Activated CD4-positive, alpha-beta T cell treated with anti-CD3 and anti-CD28 coated beads, Interleukin-2, amount 50 U/mL, for 4 hours (primary cell): ENCODE measurements at places on chromosomes 4 and X.
A peak's percentile ranks its signal among the peaks of the same experiment; 100 is the strongest.

- DNase-seq, result no peak
These were observed 118.3 kb upstream of the ETNPPL start for GRCh38 chr4:108881190-108881589.

GRCh38 chr4:88616275-88617150, 24.2 kb downstream of the HERC3 start:
- DNase-seq, result no peak

DNA sequence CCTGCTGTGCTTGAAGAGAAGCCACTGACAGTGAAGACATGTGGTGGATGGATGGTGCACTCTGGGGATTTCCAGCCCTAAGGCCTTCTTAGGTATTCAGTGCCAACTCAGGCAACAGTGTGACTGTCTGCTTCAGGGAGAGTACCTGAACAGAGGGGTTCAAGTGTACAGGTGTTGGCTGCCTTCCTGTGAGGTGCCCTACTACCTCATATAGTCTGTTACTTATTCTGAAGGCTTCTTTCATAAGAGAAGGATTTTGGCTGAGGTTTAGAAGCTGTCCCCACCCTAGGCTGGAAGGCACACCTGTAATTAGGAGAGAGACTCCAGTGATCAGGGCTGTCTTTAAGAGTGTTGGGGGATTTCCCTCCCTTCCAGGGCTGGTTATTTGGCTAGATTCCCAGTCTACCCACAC, 1.8 kb downstream of the FTHL17 start:
- DNase-seq, result no peak

- no peak for DNase-seq
These were observed 869 bp upstream of the ADD1 start for GRCh38 chr4:2842687-2843262.

DNA sequence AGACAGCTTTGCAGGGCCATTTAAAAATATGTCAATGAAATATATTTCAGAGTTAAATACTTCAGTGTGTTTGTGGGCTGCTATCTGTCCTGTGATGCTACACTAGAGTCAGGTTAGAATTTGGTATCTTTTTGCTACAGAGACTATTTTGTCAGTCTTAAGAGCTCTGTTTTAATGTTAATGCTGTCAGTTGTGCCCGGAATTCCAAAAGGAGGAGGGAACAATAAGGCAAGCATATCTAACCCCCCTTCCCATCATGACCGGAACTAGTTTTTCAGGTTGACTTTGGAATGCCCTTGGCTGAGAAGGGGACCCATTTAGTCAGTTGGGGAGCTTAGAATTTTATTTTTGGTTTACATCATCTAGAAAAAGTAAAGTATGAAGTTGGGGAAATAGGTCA, 34.9 kb upstream of the SLC25A4 start:
- DNase-seq, result no peak

DNA sequence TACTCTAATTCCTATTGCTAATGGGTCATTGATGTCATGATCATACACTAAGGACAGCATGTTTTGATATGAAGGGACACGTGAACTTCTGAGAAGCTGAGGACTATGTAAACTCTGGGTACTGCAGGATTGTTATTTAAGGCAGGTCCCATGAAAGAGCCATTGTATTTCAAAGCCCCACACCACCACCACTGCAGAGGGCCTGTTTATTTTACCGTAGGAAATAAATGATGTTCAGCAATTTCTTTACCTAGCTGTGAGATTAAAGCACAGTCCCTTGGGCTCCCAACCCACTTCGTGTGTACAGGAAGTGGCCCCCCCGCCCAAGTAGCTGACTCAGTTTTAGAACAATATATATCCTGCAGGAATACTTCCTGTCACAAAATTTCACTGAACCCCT, 89.8 kb upstream of the ACSL4 start:
- DNase-seq, result no peak

GRCh38 chr4:13881892-13882291, 254.4 kb upstream of the BOD1L1 start:
- DNase-seq, result no peak

GRCh38 chr4:122577808-122578781, 42.8 kb downstream of the IL21 start:
- peak; percentile 68 for DNase-seq

DNA sequence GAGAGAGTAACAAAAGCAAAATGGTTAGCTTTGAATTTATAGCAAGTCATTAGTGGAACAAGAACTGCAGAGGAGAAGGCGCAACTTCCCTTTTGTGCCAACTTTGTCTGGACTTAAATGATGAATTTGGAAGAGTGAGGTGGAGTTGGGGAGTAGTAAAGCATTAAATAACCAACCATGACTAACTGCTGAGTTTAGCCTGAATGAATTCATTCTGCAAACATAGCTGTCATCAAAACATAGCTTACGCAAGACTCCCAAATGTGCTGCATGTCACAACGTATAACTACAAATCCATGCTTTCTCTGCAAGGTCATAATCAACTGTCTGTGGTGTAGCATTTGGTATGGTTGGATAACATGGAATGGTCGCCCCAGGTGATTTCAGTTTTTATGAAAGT, 75.9 kb upstream of the RPL34 start:
- DNase-seq, result no peak

GRCh38 chr4:10197952-10198351, 81.4 kb upstream of the WDR1 start:
- DNase-seq, result no peak

DNA sequence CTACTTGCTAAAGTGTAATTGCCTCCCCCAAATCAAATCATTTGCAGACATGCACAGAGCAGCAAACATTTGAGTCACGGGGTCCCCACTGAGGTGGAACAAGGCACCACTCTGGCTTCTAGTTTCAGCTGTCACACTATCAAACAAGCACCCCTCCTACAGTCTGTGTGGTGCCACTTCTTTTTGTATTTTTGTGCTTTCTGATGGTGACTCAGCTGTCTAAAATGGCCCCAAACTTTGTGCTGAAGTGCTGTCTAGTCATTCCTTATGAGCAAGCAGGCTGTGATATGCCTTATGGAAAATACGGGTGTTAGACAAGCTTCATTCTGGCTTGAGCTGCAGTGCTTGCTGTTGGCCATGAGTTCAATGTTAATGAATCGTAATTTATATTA, 15.4 kb downstream of the IGFBP7 start:
- no peak for DNase-seq

- DNase-seq, result no peak
These were observed 67.8 kb downstream of the FAM133A start for GRCh38 chrX:93741811-93742210.

DNA sequence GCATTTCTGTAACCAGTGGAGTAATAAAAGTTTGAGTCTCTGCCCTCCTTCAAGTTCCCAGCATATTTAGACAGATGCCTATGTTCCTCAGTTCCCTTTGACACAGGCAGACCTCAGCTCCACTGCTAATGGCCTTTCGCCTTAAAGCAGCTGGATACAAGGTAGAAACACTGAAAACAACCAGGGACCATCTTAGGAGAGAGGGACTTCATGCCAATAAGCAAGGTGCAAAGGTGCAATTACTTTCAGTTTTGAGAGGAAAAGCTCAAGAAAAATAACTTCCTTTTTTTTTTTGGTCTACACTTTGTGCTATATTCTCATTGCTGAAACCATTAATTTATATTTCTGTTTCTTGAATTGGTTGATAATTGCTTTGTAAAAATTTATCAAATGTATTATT, 781.9 kb upstream of the GALNTL6 start:
- no peak for DNase-seq

GRCh38 chr4:71648448-71648847, 135.4 kb downstream of the GC start:
- DNase-seq, result no peak

GRCh38 chrX:134177527-134177926, 59.5 kb upstream of the CCDC160 start:
- no peak for DNase-seq

DNA sequence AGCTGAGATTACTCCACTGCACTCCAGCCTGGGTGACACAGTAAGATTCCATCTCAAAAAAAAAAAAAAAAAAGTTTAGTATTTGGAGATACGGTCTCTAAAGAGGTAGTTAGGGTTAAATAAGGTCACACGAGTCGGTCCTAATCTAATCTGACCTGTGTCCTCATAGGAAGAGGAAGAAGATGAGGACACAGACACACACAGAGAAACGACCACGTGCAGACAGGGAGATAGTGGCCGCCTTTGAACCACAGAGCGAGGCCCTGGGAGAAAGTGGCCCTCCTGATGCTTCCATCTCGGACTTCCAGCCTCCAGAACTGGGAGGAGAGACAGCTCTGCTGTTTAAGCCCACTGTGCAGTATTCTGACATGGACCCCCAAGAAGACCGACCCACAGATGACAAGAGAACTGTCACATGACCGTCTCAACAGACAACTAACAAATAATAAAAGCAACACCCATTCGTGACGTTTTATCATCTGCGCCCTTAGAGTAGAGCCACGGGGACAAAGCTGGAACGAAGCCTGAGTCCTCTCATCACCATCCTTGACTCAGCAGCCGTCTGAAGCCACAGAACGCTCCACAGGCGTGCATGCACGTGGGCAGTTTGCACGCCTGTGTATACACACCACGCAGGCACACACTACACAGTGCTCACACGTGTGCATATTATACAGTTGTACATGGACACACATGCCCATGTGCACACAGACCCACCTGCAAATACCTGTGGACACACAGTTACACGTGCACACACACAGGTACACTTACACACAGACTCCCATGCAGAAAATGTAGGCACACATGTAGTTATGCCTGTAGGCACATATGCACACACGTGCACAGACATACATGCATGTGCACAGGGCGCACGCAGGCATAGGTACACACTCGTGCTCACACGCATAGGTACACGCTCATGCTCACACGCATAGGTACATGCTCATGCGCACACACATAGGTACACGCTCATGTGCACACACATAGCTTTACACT, 51.7 kb downstream of the FAM53A start:
- no peak for DNase-seq

DNA sequence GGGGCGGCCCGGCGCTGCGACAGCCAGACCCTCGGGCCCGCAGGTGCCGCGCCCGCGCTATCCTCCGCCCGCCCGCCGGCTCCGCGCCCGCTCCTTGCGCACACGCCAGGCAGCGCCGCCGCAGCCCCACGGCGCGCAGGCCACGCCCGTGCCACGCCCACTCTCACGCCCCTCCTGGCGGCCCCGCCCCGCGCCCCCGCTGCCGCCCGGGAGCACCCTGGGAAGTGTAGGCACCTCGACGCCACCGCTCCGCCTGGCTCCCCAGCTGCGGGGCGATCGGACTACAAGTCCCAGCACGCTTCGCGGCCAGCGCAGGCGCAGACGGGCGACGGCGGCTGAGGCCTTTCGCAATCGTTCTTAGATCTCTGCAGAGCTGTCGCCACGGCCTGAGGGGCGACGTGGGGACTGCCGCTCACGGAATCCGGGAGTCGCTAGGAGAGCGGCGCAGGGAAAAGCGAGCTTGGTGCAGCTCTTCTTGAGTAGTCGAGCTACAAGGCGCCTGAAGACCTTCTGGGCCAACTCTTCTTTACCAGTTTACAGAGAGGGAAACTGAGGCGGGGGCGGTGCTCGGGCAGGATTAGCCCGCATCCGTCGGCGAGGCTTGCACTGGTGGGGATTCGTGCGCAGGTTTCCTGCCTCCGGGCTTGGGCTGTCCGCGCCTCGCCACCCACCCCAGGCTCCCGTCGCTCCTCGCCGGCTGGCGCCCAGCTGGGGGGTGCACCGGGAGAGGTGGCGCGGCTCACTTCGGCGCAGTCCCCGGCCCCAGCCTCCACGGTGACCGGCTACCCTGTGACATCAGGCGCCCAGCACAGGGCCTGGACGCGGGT, at the start of gene ABLIM2:
Gene ABLIM2 (minus strand): TSS at position 104 of the 827 bp plus-strand sequence. CDS start 124 bp downstream, outside the sequence.
- DNase-seq, result peak; percentile 98

DNA sequence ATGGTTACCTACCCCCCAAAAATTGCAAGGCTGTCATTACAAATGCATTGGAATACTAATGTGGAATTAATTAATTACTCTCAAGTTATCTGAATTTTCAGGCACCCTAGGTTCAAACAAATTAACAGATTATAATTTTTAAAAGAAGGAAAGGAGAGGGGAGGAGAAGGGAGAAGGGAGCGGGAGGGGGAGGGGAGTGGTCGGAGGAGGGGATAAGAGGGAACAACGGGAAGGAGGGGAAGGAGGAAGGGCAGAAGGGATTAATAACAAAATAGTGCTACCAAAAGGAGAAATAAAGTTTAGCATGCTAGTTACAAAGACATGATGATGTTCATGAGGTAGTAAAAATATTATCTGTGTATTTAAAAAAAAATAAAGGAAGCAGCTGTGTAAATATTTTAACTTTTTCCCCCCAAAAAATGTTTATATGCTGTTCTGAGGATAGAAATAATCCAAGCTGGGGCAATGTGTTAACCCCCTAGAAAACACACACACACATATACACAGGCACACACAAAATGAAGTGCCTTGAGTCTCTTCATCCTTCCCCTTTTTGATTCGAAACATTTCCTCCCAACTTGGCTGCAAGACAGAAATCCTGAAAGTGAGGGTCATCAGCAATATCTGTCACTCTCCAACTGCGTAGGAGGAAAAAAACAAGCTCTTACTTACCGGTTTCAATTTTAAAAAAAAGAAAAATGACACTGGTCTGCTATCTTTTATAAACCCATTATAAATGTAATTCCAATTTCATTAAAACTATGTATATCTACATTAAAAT, 58.8 kb downstream of the PPP3CA start:
- DNase-seq, result no peak

- DNase-seq, result no peak
These were observed 38.3 kb upstream of the MAPK10 start for GRCh38 chr4:86398187-86398586.

DNA sequence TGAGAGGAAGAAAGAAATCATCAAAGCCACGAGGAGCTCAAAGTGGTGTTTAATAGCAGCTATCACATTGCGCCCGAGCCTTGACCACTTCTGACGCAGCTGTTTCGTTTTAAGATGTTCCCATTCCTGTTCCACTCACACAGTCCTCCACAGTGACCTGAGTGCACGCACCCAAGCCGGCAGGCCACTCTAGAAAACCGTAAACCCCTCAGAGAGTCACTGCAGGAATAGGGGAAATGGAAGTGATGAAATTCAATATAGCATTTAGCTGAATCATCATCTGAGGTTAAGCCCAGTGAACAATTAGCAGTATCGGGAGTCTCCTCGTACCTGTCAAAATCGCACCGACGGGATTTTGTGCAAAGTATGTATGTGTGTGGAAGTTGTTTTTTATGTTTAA, 17.9 kb upstream of the HAND2 start:
- DNase-seq, result no peak

- DNase-seq, result no peak
These were observed 32.9 kb downstream of the CCNQ start for GRCh38 chrX:153565996-153566580.

GRCh38 chr4:87188048-87188447, 32.4 kb downstream of the KLHL8 start:
- no peak for DNase-seq

GRCh38 chr4:152917543-152918395, 18.4 kb upstream of the FHDC1 start:
- no peak for DNase-seq

- no peak for DNase-seq
These were observed 50.3 kb downstream of the MAML3 start for GRCh38 chr4:140103676-140104075.

GRCh38 chrX:134287346-134287745, 50.4 kb downstream of the CCDC160 start:
- DNase-seq, result no peak
